ENCODE measurements at places on chromosomes 13 and 19. TPM values are rescaled to one million over a fixed set of nuclear protein-coding genes. Genes with fewer than 3 reads are reported as not detected.

The KCNRG gene
- total RNA-seq = 0.44 TPM

The LHB gene
- not detected for total RNA-seq

The RFPL4A gene
- total RNA-seq = not detected

The NLRP9 gene
- total RNA-seq = not detected

The URAD gene
- total RNA-seq = not detected

The PSG4 gene
- not detected for total RNA-seq

The C5AR1 gene
- total RNA-seq = 0.86 TPM

The DENND1C gene
- 61.1 TPM for total RNA-seq

The KIR2DL3 gene
- 0.57 TPM for total RNA-seq

The MISP gene
- total RNA-seq = not detected

The GRAMD1A gene
- total RNA-seq = 183 TPM

The IRS2 gene
- total RNA-seq = 1.1 TPM

The TMEM86B gene
- total RNA-seq = 7.6 TPM

The LRG1 gene
- total RNA-seq = 0.21 TPM

The ZNF737 gene
- total RNA-seq = 8.3 TPM

The SCGB2B2 gene
- total RNA-seq = not detected

The TICAM1 gene
- total RNA-seq = 24.8 TPM

The PSG3 gene
- total RNA-seq = not detected

The KLF1 gene
- 0.84 TPM for total RNA-seq

The C1QTNF9 gene
- total RNA-seq = not detected

The SMIM44 gene
- not detected for total RNA-seq

The ZNF358 gene
- total RNA-seq = 9.0 TPM

The EBI3 gene
- total RNA-seq = 9.7 TPM

The ZNF723 gene
- not detected for total RNA-seq

The OR7C1 gene
- not detected for total RNA-seq

The ZNF99 gene
- not detected for total RNA-seq

The CEACAM4 gene
- not detected for total RNA-seq

The MEGF8 gene
- total RNA-seq = 10.4 TPM

The EDNRB gene
- not detected for total RNA-seq

The ZNF729 gene
- not detected for total RNA-seq

The SERPINE3 gene
- total RNA-seq = not detected

The ZNF135 gene
- 0.71 TPM for total RNA-seq

The SLC7A1 gene
- 184 TPM for total RNA-seq

The GYS1 gene
- total RNA-seq = 50.8 TPM

The ZNF568 gene
- 7.1 TPM for total RNA-seq

The CRLF1 gene
- 0.61 TPM for total RNA-seq

The RGCC gene
- 129 TPM for total RNA-seq

The FAM216B gene
- total RNA-seq = not detected

The ADAT3 gene
- total RNA-seq = 8.0 TPM

The SOX1 gene
- not detected for total RNA-seq

The ZSCAN4 gene
- not detected for total RNA-seq

The KIR3DL1 gene
- 0.38 TPM for total RNA-seq

The MRPL57 gene
- 27.1 TPM for total RNA-seq

The BSPH1 gene
- not detected for total RNA-seq

The CCDC122 gene
- total RNA-seq = 2.3 TPM

The MYO1F gene
- 36.1 TPM for total RNA-seq

The CASP14 gene
- not detected for total RNA-seq
